ENCODE measurements at places on chromosomes 11 and 22.

DNA sequence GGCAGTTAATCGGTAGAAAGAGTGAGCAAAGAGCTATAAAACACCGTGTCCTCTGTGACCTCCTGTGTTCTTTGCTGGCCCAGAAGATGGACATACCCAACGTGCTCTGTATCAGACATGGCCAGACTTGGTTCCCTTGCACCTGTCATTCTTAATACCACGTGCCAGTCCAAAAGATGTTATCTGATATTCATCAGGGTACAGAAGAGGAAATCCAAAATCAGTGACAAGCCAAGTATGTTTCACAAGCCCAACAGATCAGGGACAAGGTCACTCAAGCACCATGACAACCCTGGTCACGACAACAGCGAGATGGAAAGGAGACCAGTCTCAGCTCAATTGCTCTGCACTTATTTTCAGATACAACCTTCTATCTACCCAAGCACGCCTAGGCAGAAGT, 3.4 kb downstream of the LRP4 start:
- DNase-seq = no peak

GRCh38 chr11:1879941-1880720, 11.6 kb downstream of the PRR33 start:
- no peak for DNase-seq

- peak; percentile 24 for DNase-seq
Observed at GRCh38 chr11:70324376-70325115, 54.1 kb downstream of the PPFIA1 start.

- no peak for DNase-seq
Observed at GRCh38 chr22:50441428-50441993, 33.3 kb downstream of the SBF1 start.

GRCh38 chr22:47849576-47849975, 1087.1 kb downstream of the TBC1D22A start:
- no peak for DNase-seq

- DNase-seq = no peak
Observed at GRCh38 chr11:64876835-64877341, 1.5 kb downstream of the EHD1 start.

DNA sequence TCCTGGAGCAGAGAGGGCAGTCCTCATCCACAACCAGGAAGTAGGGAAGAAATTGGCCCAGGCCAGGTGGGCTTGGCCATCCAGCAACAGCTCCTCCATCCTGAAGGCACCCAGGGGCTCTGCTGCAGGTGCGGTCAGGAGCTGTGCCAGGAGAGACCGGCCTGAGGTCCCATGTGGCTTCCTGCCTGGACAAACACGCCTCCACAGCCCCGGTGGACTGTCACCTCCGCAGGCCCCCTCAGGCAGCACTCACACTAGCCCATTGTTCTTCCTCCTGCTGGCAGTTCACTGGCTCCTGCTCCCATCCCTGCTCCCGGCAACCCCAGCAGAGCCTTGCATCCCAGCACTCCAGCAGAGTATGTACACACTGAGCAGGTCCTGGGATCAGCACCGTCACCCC, 16.0 kb upstream of the POU2AF1 start:
- DNase-seq = no peak

- no peak for DNase-seq
Observed at GRCh38 chr11:73869332-73869949, 7.2 kb downstream of the COA4 start.

- DNase-seq = no peak
Observed at GRCh38 chr11:126132319-126132718, 69.7 kb upstream of the CDON start.

DNA sequence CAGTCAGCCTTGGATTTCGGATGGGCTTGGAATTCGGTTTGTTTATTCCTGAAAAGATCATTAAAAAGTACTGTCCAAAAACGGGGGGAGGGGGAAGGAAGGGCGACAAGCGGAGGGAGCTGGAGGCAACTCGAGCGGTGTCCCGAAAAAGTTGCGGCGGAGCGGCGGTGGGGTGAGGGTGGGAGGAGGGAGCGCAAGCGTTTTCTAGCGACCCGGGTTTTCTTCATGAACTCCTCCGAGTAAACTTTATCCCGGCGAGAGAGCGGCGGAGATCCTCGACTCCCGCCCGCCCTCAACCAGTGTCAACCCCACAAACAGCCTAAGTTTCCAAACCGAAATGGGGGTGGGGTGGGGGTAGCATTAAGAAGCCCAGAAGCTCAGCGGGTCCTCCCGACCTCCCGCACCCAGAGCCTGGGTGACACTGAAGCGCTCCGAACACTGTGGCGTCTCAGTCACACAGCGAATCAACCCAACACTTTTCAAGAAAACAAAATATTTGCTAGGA, 133.0 kb upstream of the C11orf58 start:
- peak; percentile 41 for DNase-seq

- no peak for DNase-seq
Observed at GRCh38 chr11:45145083-45145378, 1.4 kb upstream of the PRDM11 start.

DNA sequence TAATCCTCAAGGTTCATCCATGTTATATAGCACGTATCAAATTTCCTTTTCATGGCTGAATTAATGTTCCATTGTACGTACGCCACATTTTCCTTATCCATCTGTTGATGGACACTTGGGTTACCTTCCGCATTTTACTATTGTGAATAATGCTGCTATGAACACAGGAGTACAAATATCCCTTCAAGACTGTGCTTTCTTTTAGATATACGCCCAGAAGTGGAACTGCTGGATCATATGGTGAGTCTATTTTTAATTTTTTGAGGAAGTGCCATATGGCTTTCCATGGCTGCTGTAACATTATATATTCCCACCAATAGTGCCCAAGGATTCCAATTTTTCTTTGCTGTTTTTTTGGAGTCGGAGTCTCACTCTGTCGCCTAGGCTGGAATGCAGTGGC, 6.0 kb downstream of the MRPL40 start:
- no peak for DNase-seq

GRCh38 chr11:22703591-22703990, 37.2 kb downstream of the GAS2 start:
- DNase-seq = no peak

- no peak for DNase-seq
Observed at GRCh38 chr22:47178339-47178738, 415.9 kb downstream of the TBC1D22A start.

GRCh38 chr11:9859554-9860305, 195.9 kb downstream of the SWAP70 start:
- DNase-seq = no peak

DNA sequence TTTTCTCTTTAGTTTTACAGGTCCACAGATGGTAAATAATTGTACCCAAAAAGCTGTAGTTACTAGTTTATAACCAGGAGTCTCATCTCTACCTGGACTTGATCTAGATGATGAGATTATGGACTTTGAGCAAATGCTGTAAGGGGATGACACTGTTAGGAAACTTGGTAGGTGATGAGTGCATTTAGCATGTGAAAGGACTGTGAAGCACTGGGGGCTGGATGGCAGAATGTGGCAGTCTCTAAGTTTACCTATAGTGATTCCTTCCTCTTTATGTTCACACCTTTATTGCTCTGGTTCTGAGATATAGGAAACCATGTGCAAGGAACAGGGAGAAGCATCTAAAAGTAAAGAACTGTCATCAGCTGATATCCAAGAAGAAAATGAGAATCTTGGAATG, 230.7 kb upstream of the CHORDC1 start:
- no peak for DNase-seq

DNA sequence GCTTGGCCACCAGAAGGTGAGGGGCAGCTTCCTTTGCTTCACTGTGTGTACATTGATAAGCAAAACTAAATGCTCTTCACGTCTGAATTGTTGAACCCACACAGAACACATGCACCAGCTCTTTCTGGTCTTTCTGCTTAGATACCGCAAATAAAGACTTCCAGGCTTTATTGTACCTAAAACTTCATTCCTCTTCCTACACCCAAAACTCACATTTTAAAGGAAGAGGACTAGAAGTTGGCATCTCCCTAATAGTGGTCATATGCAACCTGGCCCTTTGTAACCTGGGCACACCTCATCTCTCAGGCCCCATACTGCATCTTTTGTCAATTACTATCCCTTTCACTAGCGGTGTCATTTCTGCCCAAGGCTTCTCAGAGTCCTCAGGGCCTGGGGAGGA, 5.9 kb downstream of the SLC17A6 start:
- DNase-seq = no peak

GRCh38 chr11:69461272-69461962, 20.0 kb upstream of the LINC01488 start:
- DNase-seq = no peak

GRCh38 chr11:30729187-30729713, 143.1 kb upstream of the MPPED2 start:
- no peak for DNase-seq

- no peak for DNase-seq
Observed at GRCh38 chr11:114524122-114524521, 35.6 kb downstream of the NXPE1 start.

- no peak for DNase-seq
Observed at GRCh38 chr11:35944503-35945136, 758 bp downstream of the LDLRAD3 start.

GRCh38 chr11:31958076-31958735, 132.7 kb upstream of the RCN1 start:
- DNase-seq = peak; percentile 74

- no peak for DNase-seq
Observed at GRCh38 chr11:69912911-69913451, 93.8 kb upstream of the FGF3 start.

- no peak for DNase-seq
Observed at GRCh38 chr11:99911116-99911515, 776.0 kb upstream of the ARHGAP42 start.

DNA sequence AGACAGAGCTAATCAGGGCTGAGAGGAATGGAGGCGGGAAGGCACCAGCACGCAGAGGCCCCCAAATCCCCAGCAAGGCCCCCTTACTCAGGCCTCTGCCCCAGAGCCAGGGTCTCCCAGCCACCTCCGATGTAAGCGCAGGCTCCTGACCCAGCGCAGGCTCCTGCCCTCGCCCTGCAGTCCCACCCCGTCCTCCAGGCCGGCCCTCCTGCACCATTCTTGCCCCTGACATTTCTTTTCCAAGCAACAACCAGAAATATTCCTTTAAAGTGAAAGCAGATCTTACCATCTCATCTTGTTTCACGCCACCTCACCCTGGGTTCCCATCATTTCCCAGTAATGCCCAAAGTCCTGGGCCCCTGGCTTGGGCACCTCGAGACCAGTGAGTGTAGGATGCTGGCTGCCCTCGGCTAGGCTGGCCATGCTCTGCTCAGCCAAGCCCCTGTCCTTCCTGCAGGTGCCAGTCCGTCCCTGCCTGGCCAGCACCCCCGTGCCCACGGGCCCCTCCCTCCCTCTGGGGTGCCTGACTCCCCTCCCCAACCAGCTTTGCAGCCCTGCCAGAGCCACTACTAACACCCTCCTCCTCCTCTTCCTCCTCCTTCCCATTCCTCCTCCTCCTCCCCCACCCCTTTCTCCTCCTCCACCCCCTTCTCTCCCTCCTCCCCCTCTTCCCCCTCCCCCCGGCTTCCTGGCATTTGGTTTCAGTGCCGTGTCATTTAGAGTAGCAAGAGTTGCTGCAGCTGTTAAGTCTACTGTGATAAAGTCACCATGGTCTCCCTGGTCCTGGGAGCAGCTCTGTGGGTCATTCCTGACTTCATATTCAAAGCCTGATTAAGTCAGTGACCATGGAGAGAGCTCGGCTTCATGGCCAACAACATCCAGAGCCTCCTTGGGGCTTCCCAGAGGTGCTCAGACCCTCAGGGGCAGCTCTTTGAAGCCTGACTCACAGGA, 78.7 kb downstream of the PIWIL3 start:
- no peak for DNase-seq

DNA sequence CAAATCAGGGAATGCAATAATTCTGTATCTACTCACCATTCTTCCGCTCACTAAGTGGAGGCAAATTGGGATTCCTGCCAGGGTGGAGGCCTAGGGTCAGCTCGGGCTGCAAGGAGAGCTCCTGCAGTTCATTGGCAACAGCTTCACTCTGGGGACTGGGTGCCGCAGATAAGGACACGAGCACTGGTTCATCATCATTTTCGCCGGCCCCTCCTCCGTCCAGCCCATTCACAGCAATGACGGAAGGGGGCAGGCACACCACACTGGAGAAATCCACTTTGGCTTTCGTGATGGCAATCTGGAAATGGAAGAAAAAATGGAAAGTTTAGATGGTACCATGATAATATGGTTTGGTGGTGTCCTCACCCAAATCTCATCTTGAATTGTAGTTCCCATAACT, 84.4 kb downstream of the MRTFA start:
- DNase-seq = no peak

Data from neuronal stem cell (in vitro differentiated cells).